ENCODE measurements at places on chromosomes 2 and 18.

- no peak for DNase-seq
Measured at GRCh38 chr2:239034561-239035341, 186.9 kb downstream of the TWIST2 start.

GRCh38 chr18:48527461-48527860 lies 11.4 kb upstream of the CTIF start:
- DNase-seq = no peak

DNA sequence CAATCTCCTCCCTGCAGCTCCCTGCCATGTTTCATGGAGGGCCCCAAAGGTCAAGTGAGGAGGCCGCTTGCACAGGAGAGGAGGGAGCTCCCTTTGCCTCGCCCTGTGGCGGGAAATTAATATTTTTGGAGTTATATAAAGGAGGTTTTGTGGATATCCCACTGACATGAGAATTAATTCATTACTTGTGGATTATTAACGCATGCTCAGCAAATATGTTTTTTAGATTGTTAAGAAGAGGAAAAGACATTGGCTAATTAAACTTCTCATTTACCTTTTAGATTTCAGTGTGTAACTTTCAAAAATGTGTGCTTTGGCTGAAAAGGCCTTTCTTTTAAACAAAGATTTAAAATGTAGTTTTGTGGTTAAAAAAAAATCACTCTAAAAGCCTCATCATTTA lies 474.0 kb downstream of the SOCS6 start:
- DNase-seq = no peak

DNA sequence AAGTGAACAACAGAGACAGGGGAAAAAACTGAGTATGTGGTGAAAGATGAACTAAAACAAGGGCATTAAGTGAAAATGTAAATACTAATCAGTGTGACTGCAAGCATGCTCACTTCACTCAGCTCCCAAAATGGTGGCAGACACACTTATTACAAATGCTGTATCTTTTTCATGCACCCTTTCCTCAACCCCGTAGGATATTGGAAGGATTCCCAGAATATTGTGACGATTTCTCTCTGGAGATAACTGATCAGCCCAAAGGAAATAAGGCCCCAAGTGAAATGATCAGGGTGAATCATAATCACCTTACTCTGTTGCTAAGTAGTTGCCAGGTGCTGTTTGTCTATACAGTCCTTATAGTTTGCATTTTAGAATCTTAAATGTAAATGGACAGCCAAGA lies 138.9 kb upstream of the IL1R2 start:
- no peak for DNase-seq

DNA sequence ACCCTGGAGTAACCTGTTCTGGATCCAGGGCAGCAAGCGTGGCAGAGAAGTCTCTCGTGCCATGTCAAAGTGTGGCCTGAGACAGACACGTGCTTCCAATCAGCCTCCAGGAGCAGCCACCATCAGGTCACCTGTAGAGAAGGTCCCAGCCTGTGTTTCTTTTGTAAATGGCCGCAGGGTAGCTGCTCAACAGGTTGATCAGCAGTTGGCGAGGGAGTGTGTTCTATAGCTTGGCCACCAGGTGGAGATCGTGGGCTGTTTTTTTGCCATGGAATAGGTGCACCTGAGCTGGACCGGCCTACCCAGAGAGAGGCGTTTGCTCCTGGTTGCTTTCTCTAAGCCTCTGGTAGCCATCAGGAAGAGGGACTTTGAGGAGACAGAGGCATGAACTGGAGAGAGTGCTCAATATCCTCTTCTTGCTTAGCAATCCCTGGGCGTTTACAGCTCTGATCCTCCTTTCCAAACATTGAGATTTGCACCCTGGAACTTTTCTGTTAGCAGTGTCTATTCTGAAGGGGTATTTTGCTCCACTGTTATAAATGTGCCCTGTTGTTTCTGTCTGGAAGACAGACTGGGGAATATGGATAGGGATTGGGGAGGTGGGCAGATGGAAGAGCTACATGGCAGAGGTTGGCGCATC lies 34.2 kb upstream of the EN1 start:
- no peak for DNase-seq

GRCh38 chr2:62577994-62578781 lies 72.2 kb upstream of the TMEM17 start:
- DNase-seq = peak; percentile 50

DNA sequence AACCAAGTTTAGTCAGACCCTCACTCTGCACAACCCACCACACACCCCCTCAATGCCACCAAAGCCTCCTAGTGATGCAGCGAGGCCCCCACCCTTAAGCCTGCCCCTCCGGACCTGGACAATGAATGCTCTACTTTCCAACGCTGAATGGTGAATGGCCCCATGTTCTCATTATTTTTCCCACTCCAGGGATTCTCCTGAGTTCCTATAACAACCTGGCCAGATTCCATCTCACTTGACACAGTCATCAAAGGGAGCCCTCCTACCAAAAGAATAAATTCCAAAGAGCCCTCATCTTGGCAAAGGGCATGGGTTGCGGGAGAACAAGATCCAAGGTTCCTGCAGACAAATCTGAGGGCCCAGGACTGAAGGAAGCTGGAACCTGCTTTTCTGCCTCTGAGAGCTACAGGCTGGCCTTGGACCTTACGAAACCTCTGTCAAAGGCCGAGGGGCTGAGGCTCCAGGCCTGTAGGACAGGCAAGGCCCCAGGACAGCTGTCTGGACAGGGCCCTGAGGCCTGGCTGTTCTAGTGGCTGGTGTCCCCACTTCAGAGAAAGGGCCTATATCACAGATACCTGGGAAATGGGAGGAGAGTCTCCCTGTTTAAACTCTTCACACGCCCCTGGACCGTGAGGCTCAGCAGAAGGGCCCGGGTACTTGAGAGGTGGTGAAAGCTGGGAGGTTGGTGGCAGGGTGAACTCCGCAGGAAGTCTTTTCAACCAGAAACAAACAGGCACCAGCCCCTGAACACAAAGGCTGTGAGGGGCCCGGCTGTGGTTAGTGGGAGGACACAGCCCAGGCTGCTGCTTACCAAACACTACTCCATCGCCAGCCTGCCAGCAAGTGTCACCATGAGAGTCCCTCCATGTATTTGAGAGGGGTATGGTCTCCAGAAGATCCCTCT lies 27.3 kb downstream of the SFXN5 start:
- DNase-seq = no peak

- DNase-seq = no peak
Measured at GRCh38 chr2:147792966-147793617, 51.7 kb upstream of the ACVR2A start.

DNA sequence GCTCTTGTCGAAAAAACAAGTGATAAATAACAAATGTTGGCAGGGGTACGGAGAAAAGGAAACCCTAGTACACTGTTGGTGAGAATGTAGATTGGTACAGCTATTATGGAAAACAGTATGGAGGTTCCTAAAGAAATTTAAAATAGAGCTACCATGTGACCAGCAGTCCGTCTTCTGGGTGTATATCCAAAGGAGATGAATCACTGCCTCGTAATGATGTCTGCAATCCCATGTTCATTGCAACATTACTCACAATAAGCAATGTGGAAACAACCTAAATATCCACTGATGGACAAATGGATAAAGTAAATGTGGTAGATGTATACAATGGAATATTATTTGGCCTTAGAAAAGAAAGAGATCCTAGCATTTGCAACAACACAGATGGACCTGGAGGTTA lies 50.6 kb downstream of the SLC16A14 start:
- DNase-seq = peak; percentile 55

DNA sequence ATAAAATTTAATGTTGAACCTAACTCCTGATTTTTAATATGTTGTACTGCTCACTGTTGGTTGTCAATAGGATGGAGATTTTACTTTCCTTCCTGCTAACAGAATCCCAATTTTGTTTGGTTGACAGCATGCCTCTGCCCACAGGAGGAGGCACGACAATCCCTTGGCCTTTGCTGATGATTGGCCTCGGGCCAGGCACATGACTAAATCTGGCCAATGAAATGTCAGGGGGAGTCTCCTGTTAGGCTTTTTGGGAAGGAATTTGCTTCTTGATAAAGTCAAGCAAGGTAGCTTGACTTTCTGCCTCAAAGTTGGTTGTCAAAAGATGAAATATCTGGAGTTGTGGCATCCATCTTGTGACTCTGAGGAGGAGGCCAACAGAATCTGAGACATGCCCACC lies 6.8 kb upstream of the TGFA start:
- DNase-seq = no peak

GRCh38 chr18:64264171-64264570 lies 115.3 kb upstream of the LINC00305 start:
- DNase-seq = no peak

DNA sequence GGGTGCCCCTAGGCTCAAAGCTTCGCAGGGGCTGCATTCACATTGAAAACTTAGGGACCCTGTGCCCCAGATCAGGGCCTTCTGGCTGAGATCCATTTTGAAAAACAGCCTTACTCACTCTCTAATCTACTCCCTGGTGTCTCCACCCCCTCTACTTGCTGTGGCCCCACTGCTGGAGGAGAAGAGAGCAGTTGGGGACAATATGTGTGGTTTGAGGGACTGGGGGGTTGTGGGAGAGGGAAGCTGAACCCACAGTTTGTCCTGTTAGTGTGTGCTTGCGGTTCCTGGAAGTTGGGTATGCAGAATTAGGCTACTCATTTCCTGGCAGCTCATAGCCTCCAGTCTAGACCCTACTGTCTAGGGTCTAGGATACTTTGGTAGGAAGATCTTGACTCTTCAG lies 211.4 kb downstream of the PRKCE start:
- DNase-seq = no peak

GRCh38 chr2:33678436-33678835 lies 79.3 kb upstream of the FAM98A start:
- no peak for DNase-seq

DNA sequence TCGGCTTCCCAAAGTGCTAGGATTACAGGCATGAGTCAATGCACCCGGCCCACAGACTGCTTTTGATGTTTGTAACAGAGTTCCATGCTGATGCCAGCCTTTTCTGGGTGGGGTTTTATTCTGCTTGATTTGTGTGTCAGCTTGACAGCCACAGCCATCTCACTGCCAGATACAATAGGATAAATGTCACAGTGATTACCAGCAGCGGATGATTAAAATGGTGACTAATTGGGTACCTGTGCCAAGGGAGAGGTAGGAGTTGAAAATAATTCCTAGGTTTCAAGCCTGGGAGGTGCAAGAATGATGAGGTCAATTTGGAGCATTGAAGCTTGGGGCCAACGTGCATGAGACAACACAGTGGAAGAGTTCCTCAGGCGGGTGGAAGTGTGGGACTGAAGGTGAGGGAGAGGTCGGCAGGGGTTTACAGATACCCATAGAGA lies 39.4 kb downstream of the SH2D6 start:
- DNase-seq = no peak

GRCh38 chr2:64007924-64008323 lies 11.3 kb downstream of the VPS54 start:
- no peak for DNase-seq

GRCh38 chr18:45662468-45662867 lies 47.2 kb downstream of the SLC14A2 start:
- DNase-seq = no peak

- DNase-seq = no peak
Measured at GRCh38 chr18:32661486-32662299, 111.1 kb downstream of the KLHL14 start.
